ENCODE measurements at places on chromosomes 16 and 17.

DNA sequence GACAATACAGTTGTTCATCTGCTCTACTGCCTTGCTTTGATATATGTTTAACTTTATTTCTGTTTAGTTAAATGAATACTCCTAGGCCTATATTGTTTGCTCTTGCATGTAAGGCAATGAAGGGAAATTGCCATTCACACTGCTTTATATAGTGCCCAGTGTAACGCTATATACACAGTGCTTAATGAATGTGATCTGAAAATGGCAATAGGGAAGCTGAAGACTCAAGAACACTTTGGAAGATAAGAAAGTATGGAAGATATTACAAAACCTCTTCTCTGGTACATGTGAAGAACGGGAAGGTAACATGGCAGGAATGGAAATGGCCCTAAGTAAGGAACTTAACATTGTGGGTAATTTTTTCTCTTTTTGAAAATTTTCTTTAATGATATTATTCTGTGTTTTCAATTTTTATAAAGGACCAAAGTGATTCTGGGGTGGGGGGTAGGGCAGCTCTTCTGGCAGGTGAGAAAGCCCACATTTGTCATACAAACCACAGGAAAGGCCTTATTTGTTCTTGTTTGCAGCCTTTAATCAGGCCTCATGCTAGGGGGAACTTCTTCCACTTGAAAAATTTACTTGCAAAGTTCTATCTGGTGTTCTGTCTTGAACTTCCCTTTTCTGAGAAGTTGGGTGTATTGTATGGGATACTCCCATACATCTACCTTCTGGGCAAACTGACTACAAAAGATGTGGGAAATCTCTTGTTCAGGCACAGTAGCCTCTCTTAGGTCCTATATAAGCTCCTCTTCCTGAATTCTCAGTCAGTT is 100.8 kb upstream of the CORO6 start:
- no peak for DNase-seq

- no peak for DNase-seq
These were observed 157.3 kb downstream of the KIF2B start for GRCh38 chr17:53979991-53980390.

DNA sequence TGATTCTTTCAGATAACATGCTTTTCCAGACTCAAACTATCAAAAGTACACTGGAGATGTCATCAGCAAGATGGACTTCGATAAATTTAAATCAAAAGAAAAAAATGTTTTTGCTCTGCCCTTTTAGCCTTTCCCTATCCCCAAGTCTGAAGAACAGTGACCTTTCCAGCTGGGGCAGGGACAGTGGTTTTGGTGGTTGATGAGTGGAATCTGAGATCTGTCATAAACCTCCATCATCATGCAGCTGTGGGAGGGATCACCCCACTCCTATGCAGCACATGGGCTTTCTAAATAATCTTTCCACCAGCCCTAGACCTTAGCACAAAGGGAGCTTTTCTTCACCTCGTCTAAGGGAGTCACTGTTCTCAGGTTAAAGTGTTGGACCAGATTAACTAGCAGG is 869.5 kb upstream of the SOX9 start:
- DNase-seq: no peak

DNA sequence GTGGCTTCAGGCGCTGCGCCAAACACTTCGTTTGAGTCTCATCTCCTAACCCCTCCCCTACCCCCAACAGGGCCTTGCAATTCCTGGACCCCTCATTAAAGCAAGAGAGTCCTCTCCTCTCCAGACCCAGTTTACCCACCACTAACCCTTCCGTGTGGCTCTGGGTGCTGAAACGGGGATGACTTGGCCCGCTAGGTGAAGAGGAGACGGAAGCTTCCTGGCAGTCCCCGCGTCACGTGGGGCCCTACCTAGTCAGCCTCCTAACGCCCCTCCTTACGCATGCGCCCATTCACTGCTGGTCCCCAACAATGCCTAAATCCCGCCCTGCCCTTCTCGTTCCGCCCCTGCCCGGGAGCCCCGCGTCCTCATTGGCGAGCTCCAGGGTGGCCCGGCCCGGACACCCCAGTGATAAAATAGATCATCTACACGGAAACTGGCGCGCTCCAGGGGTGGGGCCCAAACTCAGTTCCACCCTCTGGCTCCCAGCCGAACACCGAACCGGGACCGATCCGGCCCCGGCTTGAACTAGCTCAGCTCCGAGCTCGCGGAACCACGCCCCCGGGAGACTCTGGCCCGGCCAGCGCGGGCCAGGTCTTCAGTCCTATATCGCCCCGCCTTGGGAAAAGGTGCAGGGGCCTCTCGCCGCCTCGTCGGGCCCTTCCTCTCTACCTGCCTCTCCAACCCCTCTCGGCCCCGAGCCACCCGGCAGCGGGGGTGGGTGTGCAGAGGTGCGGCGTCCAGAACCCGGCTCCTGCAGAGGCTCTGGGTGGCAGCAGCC is at the start of gene SLC16A13:
TSS of gene SLC16A13 (plus strand) at position 425 of the 778 bp plus-strand sequence. CDS start 368 bp downstream, outside the sequence.
- DNase-seq: peak; percentile 90

DNA sequence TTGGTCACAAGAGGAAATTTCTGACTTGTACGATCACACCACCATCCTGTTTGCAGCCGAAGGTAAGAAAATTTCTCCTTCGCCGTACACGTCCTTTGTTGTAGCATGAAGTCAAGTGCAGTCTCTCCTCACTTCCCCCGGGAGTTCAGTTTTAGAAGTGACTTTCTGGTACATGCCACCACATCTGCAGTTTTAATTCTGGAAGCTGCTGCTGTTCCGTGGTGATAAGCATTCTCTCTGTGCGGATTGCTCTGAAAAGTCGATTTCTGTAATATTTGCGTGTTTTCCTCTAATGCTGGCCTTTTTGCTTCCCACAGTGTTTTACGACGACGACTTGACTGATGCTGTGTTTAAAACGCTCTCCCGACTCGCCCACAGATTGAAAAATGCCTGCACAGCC is 20.6 kb downstream of the METTL22 start:
- no peak for DNase-seq

DNA sequence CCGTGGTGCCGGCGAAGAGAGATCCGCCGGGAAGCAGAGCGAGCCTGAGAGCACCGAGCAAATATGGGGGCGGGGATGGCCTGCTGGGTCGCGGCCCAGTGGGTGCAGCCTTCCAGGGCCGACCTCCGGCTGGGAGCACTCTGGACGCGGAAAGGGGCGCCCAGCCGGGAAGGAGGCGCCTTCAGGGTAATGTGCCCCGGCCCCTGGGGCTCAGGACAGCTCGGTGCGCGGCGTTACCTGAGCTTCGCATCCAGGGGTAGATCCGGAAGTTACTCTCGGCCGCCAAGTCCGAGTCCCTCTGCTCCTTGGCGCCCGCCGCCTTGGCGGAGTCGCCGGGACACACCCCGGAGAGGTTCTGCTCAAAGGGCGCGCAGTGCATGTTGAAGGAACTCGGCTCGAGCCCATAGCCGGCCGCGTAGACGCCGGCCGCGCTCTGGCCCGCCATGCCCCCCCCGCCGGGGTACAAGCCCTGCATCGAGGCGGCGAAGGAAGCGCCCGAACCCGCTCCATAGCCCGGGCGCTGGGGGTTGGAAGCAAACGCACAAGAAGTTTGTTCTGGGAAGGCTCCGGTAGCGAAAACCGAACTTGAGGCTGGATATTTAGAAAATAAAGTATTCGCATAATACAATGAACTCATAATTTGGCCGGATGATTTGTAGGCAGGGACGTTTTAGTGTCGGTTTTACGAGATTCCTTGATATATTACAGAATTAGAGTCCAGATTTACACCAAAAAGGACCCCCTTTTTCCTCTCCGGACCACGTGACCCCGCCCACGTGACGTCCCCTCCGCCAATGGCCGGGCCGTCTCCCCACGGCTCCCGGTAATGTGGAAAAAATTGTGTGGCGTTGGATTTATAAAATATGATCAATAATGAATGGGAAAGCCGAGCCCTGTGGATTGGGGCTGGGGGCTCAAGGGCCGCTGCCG is at the start of gene HOXB7:
TSS of gene HOXB7 (minus strand) at position 736 of the 930 bp plus-strand sequence. CDS start at position 637, 99 bp downstream.
- DNase-seq: no peak

GRCh38 chr17:10069301-10069700 is 129.1 kb downstream of the GAS7 start:
- no peak for DNase-seq

GRCh38 chr16:84278968-84279367 is 15.7 kb upstream of the WFDC1 start:
- DNase-seq: peak; percentile 86

DNA sequence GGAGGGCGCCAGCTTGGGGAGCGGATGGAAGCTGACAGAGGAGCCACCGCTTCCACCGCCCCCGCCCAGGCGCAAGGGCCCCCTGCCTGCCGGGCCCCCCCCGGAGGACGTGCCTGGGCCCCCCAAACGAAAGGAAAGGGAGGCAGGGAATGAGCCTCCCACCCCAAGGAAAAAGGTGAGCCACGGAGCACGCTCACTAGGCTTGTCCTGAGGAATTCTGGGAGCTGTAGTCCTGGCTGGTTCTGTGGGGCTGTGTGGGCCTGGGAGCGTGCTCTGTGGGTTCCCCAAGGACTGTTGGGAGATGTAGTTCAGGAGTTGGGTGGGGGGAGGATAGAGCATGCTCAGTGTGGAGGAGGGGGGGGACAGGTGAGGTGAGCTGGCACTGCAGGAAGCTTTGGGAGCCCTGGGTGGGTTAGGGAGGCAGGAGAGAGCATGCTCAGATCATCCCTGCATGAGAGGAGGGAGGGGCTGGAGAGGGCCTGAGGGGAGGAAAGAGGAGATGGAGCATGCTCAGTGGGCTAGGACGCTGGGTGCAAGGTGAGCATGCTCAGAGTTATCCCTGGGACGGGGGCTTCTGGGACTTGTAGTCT is 4.5 kb downstream of the FBXL19 start:
- peak; percentile 77 for DNase-seq

DNA sequence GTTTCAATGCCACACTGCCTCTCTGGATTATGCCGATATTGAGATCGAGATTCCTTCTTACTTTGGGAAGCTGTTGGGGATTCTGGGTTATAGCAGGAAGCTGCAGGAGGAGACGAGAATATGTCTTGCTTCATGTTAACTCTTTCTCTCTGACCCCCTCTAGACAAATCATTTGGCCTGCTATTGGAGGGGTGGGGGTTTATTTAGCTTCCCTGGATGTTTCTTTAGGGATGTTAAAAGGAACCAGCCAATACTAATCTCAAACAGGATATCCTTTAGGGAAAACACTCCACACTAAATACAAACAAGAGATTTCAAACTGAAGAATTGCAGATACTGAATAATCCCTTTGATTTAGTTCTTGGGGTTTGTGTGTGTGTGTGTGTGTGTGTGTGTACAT is 102.6 kb downstream of the TMEM100 start:
- no peak for DNase-seq

Data from pons (tissue), 1 donor.